ENCODE measurements at places on chromosomes 7 and 10. TPM values are rescaled to one million over a fixed set of nuclear protein-coding genes. Genes with fewer than 3 reads are reported as not detected.

DNA sequence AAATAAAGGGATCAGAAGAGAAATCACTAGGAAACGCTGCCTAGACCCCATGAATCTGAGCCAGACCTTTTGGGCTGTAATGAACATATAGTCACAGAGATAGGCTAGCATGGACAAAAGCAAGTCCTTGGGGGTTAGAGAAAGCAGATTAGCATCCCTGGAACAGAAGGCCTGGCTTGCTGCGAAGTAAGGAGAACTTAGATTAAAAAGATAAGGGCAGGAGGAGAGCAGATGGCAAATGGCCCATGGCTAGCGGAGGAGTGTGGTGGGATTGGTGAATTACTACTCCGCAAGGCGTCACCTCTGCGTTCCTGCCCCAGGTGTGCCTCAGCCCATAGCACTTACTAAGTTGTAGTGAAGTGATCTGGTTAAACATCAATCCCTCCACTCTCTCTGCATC is 92.3 kb upstream of the ZNF438 start:
- DNase-seq, result no peak

DNA sequence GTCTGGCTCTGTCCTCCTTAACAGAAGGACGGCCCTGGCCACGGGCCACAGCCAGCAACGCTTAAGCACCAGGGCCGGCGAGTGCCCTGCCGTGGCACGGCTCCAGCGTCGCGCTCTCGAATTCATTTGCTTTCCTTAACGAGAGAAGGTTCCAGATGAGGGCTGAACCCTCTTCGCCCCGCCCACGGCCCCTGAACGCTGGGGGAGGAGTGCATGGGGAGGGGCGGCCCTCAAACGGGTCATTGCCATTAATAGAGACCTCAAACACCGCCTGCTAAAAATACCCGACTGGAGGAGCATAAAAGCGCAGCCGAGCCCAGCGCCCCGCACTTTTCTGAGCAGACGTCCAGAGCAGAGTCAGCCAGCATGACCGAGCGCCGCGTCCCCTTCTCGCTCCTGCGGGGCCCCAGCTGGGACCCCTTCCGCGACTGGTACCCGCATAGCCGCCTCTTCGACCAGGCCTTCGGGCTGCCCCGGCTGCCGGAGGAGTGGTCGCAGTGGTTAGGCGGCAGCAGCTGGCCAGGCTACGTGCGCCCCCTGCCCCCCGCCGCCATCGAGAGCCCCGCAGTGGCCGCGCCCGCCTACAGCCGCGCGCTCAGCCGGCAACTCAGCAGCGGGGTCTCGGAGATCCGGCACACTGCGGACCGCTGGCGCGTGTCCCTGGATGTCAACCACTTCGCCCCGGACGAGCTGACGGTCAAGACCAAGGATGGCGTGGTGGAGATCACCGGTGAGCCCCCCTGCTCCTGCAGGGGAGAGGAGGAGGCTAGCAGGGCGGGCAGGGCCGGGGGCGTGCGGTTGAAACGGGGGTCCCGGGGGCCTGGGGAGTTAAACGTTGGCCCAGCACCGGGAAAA is at the start of gene HSPB1:
TSS of gene HSPB1 (plus strand) at position 327 of the 855 bp plus-strand sequence. CDS start at position 367, 40 bp downstream.
- peak; percentile 97 for DNase-seq

GRCh38 chr7:155188821-155189581 is 108.7 kb upstream of the INSIG1 start:
- DNase-seq, result peak; percentile 78

GRCh38 chr7:155222573-155222972 is 75.1 kb upstream of the INSIG1 start:
- DNase-seq, result peak; percentile 68

DNA sequence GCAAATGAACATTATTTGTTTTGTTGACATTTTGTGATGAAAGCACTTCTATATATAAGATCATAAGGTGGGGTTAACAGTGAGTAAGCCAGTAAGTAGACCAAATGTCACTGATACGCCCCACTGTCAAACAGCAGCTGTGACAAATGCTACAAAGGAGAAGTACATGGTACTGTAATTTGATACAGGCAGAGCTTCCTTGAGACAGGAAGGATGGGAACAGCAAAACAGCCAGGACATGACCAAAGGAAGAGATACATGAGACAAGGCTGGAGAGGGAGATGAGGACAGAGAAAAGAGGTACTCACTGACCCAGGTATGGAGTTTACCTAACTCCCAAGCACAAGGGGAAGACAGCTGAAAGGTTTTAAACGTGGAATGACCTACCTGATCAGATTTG is 127.0 kb downstream of the SRPK2 start:
- no peak for DNase-seq

DNA sequence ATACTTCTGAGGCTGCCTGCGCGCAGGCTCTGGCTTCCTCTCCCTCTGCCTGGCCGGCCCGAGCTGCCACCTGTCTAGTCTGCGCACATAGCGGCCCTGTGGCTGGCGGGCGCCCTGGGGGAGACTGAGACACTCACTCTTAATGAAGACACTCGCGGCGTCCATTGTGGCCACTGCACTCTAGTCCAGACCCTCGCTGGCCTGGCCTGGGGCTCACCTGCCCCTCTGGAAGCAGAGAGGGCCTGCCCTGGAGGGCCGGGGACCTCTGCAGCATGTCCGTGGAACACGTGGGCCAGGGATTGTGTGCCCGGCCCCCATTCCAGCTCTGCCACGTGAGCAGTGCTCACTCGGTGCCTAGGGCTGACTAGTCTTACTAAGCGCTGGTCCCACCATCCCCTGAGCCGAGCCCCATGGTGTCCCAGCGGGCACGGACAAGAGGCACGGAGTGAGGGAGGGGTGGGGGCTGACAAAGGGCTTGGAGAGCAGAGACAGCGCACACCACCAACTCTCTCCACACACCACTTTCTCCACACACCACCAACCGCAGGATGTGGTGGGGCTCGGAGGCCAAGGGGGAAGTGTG is 149.3 kb downstream of the ELFN1 start:
- peak; percentile 38 for DNase-seq

DNA sequence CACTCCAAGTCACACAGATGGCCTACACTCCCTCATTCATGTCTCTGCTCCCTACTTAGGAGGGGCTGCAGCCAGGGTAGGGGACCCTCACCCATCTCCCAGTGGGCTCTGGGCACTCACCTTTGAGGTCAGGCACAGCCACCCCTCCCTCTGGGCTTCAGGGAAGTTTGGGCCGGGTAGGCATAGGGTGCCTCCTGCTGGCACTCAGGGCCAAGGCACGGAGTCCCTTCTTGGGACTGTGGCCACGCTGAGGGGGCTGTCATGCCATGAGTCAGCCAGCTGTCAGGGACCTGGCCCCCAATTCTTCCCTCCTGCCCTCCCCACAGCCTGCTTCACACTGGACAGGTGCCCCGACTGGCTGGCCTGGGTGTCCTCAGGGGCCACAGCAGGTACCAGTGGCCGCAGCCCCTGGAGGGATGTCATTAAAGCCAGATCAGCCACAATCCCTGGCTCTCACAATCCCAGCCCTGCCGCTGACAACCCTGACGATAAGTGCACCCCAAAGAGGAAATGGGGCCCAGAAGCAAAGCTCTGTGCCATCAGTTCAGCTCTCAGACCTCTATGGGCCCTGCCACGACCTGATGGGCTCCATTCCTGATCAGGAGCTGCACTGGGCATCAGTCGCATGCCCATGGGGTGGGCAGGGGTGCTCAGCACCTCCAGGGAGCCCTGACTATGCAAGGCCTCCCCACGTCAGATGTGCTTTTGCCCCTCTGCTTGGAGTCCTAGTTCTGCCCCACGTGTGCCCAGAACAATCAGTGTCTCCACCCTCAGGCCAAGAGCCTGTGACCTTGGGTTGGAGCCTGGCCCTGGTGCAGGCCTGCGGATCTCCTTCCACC is 34.1 kb upstream of the RET start:
- peak; percentile 76 for DNase-seq

GRCh38 chr7:106035568-106035967 is 72.5 kb downstream of the CDHR3 start:
- DNase-seq, result no peak

DNA sequence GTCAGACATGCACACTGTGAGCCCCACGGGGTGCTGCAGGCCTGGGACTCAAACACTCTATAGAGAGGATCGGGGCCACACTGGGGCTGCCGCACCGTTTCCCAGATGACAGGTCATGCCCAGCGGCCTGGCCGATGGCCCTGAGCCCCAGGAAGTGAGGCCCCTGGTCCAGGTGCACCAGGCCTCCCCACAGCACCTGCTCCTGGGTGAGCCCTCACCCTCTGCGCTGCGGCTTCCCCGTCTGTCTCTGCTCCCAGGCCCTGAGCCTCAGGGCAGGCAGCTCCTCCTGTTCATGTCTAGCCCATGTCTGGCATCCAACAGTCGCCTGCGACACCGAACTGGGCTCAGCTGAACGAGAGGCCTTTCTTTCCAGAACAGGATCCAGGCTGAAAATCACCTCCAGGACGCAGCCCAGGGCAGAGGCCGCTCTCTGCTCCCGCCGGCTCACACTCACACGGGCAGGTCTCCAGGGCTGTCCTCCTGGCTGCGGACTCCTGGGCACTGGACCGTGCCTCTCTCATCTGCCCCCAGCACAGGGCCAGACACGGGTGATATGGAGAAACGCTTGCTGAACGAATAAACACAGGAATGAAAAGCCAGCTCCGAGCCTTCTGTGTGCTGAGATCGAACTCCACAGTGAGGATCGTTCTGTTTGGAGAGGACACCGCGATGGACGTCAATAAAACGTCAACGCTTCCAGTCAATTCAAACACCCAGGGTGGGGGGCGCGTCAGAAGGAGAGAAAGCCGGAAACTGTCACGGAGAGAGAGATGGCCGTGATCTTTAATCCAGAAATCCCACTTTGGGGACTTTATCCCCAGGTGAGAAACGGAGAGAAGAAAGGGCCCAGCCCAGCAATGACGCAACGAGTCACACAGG is 202.4 kb downstream of the ELFN1 start:
- DNase-seq, result no peak

- DNase-seq, result peak; percentile 81
Measured at GRCh38 chr7:139995017-139995915, 67.5 kb downstream of the PARP12 start.

Gene UTF1
- total RNA-seq, result not detected

Gene PRF1
- not detected for total RNA-seq

Gene MEOX2
- total RNA-seq, result 3.8 TPM
